Lower leg skin (tissue), 4 donors: ENCODE measurements at places on chromosomes 12 and 14. TPM values are rescaled to one million over a fixed set of nuclear protein-coding genes. Genes with fewer than 3 reads are reported as not detected.

The RPGRIP1 gene
- total RNA-seq = not detected

The MMP19 gene
- total RNA-seq = 9.0 TPM

The SYT10 gene
- total RNA-seq = 0.08 TPM

The LRRC10 gene
- not detected for total RNA-seq

The CLEC1A gene
- 1.0 TPM for total RNA-seq

The AP4S1 gene
- total RNA-seq = 6.0 TPM
